Activated naive CD4-positive, alpha-beta T cell treated with Interleukin-2 at 50 U/mL for 16 hours (primary cell): ENCODE measurements at places on chromosomes 7 and 10.

DNA sequence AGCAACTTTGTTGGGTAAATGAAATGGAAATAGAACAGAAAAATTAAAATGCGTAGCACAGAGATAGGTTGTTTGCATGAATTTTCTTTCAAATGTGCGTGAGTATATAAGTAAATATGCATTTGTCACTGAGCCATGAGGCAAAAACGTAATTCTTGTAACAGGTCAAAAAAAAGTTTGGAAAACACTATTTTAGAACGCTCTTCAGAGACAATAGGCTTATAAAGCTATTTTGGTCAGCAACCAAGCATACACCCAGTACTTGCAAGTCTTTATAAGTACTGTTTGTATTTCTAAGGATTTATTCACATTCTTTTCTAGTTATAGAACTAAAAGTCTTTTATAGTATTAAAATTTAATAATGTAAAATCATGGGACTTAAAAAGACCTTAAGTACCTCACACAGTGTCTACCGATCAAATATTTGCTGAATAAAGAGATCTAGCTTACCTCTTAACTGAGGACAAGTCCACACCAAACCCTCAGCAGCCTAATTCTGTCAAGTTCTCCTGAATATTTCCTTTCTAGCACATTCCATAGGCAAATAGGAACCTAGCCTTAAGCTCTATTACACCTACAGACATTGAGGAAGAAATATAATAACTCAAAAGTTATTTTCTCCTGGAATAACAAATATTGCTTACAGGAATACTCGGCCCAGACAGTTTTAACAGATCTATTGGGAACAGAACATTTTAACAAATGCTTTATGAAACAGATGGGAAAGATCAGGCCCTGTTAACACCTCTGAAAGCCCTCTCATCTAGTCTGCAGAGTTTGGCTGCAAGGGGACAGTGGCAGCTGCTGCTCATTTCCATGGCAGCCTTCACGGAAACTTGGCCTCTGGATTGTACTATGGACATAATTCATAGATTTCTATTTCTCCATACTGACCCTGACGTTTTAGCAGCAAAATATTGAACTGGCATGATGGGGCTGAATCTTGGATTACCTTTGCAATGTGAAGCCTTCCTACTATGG lies 8.8 kb downstream of the CRPPA start:
- no peak for DNase-seq

- no peak for DNase-seq
These were observed 170.8 kb upstream of the CDCA7L start for GRCh38 chr7:22116451-22117030.

DNA sequence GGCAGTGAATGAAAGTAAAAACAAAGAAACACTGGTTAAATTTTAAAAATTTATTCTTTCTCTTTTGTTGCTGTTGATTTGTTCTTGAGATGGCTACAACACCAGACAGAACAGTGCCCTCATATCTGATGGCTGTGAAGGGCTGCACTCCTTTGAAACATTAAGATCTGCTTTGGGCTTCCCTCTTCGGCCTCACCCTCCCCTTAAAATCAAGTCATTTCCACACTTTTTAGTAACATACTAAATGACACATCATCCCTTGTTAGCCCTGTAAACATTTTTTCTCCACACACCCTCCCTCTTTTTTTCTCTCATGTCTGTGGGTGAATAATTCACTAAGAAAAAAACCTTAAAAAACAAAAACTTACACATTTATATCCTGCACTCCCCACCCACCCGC lies 16.4 kb downstream of the IRF5 start:
- no peak for DNase-seq

- DNase-seq: no peak
These were observed 29.3 kb downstream of the AFAP1L2 start for GRCh38 chr10:114375047-114375446.

GRCh38 chr7:13276977-13277376 lies 589.5 kb downstream of the ARL4A start:
- DNase-seq: no peak

DNA sequence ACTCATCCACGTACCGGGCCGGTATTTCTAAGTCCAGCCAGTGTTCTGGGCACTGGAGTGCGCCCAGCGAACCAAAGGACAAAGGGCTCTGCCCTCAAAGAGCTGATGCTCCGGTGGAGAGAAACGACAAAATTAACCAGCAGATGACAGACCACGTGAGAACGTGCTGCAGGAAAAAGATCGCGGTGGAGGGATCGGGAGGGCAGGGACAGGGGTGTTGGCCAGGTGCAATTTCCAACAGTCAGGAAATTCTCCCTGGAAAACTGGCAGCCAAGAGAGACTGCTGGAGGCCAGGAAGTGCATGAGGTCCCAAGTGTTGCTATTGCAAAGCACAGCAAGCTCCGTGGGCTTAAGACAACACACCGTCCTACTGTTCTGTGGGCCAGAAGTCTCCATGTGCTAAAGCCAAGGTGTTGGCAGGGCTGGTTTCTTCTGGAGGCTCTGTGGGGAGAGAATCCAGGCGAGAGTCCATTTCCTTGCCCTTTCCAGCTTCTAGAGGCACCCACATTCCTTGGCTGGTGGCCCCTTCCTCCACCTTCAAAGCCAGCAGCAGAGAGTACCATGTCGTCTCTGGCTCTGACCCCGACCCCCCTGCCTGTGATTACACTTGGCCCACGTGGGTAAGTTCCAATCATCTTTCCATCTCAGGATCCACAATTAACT lies 21.3 kb upstream of the AMZ1 start:
- no peak for DNase-seq
